ENCODE measurements at places on chromosomes 6 and 20.
A peak's percentile ranks its signal among the peaks of the same experiment; 100 is the strongest.

DNA sequence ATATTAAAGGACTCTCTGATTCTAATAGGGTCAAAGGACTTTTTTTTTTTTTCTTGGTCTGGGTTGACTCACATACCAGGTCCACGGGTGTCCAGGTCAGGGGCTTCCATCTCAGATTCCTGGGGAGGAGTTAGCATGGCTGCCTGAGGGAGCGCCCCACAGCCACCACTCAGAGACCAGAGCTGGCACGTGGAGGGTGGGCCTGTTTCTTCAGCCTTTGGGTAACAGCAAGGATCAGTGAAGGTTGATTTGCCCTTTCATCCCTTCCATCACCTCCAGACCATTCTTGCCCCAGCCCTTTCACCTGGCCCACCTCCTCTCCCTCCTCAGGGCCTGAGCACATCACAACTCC lies 5.9 kb upstream of the GPSM3 start:
- no peak for DNase-seq

GRCh38 chr6:37535759-37536490 lies 36.2 kb upstream of the CCDC167 start:
- peak; percentile 45 for DNase-seq

GRCh38 chr6:159665868-159666635 lies 27.0 kb downstream of the SOD2 start:
- no peak for DNase-seq

- DNase-seq, result no peak
Measured at GRCh38 chr6:24535210-24535609, 40.4 kb downstream of the ALDH5A1 start.

DNA sequence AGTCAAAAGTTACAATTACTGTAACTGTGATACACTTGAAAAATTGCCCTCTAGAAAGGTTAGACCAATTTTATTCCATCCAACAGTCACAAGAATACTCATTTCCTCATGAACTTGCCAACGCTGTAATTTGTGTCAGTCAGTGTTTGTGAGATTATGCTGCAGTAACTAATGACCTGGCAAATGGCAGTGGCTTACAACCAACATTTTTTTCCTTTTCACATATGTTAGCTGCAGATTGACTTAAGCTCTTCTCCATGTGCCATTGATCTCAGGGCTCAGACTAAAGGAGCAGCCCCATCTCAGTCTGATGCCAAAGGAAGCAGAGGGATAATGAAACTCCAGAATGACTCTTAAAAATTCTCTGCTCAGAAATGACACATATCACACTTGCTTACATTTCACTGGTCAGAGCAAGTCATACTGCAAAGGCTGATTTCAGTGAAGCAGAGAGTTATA lies 92.3 kb upstream of the ELOVL5 start:
- DNase-seq, result no peak

DNA sequence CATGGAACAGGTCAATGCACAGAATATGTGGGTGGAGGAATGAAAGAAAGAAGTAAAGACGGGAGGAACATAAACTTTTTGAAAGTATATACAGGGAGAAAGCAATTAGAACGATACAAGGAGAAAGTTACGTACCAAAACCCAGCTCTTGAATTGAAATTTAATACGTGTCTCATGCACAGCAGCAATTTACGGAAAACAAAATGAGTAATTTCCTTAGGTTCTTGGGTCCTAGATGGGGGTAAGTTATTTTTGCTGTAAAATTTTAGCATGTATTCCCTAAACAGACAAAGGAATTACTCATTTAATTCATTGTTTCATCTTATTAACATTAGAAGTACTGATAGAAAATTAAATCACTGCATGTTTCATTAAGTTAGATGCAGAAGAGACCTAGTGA lies 75.8 kb downstream of the PDE10A start:
- no peak for DNase-seq

All from cerebellar cortex (tissue), 1 donor.